ENCODE measurements at places on chromosomes 16 and 17.

DNA sequence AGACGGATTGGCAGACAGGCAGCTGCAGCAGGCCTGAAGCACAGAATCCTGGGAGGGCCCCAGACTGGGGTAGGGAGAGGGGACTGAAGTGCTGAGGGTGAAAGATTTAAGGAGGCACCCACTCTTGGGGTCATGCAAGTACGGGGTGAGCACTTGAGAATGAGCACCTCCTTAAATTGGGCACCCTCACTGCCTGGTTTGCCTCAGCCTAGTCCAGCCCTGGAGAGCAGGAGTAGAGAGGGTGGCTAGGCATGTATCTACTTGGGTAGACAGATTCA, 154.1 kb upstream of the CDC42EP4 start:
- DNase-seq, result no peak

DNA sequence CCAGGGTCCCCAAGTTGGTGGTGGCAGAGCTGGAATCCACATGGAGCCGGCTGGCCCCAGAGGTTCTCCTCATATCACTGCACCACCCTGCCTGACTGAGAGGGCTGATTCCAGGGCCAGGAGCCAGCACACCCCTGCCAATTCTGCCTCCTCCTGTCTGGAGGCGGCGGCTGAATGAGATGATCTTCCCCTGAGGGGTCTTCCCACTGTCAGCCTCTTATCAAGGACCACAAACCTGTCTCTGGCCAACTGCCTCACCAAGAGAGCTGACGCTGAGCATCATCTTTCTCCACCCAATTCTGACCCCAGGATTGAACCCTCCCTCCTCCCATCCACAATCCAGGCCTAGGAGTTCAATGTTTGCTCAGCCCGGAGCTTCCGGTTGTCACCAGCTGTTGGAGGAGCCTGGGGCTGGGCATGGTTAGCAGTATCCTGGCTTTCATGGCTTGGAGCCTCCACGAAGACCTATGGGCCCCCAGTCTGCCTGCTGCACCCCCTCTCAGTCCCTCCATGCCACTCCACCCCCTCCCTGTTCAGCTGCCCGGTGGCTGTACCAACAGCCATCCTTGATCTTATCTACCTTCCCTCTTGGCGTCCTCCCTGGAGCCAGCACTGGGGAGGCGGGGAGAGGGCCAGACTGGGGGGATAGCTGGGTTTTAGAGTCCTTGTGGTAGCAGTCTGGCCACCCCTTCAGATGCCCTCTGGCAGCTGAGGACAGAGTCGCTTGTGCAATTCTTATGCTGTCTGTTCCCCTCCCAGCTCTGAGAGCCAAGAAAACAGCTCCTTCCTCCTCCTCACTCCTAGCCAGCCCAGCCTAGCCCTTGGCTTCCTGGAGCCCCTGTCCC, 25.6 kb downstream of the ABCC3 start:
- no peak for DNase-seq

GRCh38 chr17:66401364-66401763, 99.0 kb downstream of the PRKCA start:
- no peak for DNase-seq

DNA sequence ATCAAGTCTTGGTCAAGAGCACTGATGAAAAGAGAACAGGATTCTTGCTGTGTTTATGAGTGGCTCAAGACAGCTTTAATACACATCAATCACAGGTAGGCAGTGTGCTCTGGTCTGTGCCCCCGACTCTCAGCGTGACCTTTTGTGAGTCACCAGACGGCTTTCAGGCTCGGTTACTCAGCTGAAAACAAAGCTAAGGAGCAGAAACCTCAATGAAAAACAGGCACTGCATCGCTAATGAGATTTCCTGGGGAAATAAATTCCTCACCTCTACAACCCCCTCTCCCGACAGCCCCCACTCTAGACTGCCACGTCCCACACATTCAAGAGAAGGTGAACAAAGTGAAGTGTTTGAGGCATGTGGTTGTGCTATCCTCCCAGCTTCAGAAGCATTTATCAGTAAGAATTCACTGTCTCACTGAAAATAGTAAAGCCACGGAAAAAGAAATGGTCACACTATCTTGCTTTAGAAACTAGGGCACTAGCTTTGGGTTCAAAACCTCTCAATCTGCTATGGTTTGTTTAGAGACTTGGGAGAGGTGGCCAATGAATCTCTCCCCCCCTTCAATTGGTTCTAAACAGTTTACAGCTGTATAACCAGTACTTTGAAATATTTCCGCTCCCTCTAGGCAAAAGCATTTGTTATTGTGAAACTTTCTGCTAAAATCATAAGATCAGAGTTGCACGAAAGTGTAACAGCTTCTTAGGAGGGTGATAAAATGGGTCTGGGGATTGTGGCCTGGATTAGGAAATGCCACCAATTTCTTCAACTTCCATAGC, 199.5 kb upstream of the PMFBP1 start:
- DNase-seq, result no peak

- no peak for DNase-seq
Observed at GRCh38 chr16:46706642-46707041, 17.2 kb downstream of the ORC6 start.

DNA sequence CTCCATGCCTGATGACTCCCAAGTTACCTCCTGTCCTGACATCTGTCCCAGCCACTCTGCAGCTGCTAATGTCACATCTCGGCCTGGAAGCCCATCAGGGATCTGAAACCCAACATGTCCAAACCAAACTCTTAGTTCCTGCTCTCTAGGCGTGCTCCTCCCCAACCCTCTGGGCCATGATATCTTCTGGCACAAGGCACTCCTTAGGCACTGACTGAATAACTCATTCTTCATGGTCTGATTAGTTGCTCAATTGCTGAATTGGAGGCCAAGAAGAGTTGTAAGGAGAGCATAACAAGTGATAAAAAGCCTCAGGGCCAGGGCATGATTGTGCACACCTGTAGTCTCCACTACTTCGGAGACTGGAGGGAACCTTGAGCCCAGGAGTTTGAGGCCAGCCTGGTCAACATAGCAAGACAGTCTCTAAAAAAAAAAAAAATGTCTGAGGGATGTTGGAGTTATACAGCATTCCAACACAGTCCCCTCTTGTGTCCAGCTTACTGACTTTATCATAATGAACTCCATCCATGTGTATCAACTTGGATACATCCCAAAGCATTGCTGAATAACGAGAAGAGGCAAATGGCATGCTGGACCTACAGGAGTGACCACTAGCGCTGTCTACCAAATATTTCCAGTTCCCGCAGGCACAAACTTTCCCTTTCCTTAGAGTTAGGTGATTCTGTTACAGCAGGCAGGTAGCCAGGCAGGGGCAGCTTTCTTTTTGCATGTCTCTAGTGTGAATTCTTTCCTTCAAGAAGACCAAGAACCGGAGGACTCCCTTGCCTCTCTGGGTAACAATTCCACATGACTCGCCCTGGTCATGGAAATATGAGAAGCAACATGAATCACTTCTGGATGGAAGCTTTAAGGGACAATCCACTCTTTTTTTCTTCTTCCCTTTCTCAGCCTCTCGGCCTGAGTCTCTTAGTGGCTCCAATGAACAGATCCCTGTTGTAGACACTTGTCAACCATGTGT, 18.1 kb upstream of the SHCBP1 start:
- no peak for DNase-seq

- no peak for DNase-seq
Observed at GRCh38 chr17:13503526-13503925, 98.2 kb downstream of the HS3ST3A1 start.

DNA sequence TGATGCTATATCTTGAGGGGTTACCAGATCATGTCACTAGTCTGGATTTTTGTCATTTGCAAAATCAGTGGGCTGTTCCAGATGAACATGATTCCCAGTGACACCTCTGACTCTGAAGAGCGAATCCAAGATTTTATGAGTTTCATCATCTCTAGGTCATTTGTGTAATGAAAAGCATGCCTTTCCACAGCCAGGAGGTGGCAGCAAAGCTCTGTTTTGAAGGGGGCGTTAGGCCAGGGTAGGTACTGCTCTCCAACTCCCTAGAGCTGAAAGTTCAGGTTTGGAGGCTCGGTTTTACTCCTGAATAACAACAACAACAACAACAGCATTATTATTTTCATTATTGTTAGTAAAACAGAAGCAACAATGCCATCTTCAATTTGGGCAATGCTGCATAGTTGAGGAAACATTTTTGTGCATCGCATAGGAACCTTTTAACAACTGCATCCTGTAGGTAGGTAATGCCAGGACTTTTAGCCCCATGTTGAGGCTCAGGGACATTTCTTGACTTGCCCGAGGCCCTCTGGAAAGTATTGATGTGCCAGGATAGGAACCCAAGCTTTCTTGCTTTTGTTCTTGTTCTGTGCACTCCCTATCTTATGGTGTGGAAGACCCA, 77.0 kb downstream of the MYH13 start:
- no peak for DNase-seq

GRCh38 chr17:49344914-49345313, 17.1 kb downstream of the ZNF652 start:
- no peak for DNase-seq

- no peak for DNase-seq
Observed at GRCh38 chr17:4433515-4434031, at the start of gene SPNS3. TSS of gene SPNS3 (plus strand) at chr17:4433940. CDS start at chr17:4433968, 28 bp downstream.

- DNase-seq, result peak; percentile 63
Observed at GRCh38 chr17:81142301-81143199, 22.8 kb upstream of the PVALEF start.

- no peak for DNase-seq
Observed at GRCh38 chr16:76656994-76657393, 379.8 kb downstream of the CNTNAP4 start.

GRCh38 chr17:36184023-36184765, 7.8 kb upstream of the TBC1D3B start:
- DNase-seq, result no peak

- no peak for DNase-seq
Observed at GRCh38 chr17:66365903-66366302, 63.5 kb downstream of the PRKCA start.

GRCh38 chr17:71402661-71403141, 718.1 kb upstream of the SOX9 start:
- no peak for DNase-seq

- no peak for DNase-seq
Observed at GRCh38 chr17:76969598-76970172, 101.5 kb downstream of the MGAT5B start.

GRCh38 chr16:89155184-89155679, 16.3 kb upstream of the CDH15 start:
- no peak for DNase-seq
